ENCODE measurements at places on chromosomes 11 and 22. TPM values are rescaled to one million over a fixed set of nuclear protein-coding genes. Genes with fewer than 3 reads are reported as not detected.
A peak's percentile ranks its signal among the peaks of the same experiment; 100 is the strongest.

GRCh38 chr11:68093565-68093964 lies 27.6 kb downstream of the CHKA start:
- no peak for DNase-seq

- no peak for DNase-seq
Measured at GRCh38 chr22:48696371-48696770, 1131.3 kb downstream of the BRD1 start.

- no peak for DNase-seq
Measured at GRCh38 chr11:3796346-3796745, 1.0 kb downstream of the NUP98 start.

DNA sequence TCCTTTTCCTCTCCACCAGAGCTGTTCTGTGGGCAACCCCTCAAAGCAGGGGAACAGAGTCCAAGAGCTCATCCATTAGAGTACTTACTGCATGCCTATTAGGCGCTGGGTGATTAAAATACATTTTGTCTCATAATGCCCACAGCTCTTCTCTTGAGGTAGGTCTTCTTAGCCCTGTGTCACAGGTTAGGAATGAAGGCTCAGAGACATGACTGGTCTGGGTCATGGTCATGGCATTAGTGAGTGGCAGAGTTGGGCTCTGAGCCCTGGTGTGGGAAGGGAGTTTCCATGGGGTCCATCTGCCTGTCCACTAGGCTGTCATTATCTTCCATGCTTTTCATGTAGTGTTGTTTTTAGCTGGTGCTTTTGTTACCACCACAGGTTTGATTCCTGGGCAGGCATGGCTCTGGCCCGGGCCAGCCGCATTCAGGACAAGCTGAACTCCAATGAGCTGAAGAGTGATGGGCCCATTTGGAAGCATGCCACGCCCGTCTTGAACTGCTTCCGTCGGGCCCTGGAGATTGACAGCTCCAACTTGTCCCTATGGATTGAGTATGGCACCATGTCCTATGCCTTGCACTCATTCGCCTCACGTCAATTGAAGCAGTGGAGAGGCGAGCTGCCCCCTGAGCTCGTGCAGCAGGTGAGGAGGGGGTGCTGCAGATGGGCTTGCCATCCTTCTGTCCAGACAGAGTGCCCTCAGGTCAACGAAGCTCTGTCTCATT lies 76.1 kb downstream of the CABIN1 start:
- DNase-seq, result no peak

DNA sequence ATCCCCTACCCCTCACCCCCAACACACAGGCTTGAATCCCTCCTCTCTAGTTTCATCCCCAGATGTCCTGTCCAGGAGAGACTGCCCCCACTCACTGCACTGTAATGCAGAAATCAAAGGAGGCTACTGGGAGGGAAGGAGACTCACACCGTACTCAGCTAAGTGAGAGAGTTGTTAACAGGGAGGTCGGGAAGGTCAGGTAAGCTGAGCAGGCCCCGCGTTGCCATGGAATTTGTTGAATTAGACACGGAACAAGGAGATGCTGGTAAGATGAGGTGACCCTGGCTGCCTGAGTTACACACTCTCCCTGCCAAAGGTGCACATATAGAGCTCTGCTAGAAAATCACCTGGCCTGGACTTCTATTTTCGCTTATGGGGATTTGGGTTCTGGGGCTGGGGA lies 197.9 kb downstream of the NXPE2 start:
- no peak for DNase-seq

GRCh38 chr11:119371778-119372182 lies 9.7 kb downstream of the USP2 start:
- no peak for DNase-seq

GRCh38 chr11:61895046-61895717 lies 3.8 kb upstream of the FADS3 start:
- no peak for DNase-seq

DNA sequence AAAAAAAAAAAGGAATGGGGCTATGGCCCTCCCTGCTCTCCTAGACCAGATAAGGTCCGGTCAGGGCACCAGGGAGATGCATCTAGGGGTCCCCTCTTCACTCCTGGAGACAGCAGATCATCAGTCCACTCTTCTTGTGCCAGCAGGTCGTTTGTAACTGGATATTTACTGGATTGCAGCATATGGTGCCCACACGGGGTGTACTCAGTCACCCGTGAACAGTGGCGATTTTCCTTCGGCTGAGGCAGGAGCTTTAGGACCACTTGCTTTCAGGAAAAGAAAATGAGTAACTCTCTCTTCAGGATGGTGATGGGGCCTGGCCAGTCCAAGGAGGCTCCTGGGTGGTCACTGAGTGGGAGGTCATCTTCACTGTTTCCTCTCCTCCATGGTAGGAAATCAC lies 38.3 kb upstream of the RAB1B start:
- no peak for DNase-seq

DNA sequence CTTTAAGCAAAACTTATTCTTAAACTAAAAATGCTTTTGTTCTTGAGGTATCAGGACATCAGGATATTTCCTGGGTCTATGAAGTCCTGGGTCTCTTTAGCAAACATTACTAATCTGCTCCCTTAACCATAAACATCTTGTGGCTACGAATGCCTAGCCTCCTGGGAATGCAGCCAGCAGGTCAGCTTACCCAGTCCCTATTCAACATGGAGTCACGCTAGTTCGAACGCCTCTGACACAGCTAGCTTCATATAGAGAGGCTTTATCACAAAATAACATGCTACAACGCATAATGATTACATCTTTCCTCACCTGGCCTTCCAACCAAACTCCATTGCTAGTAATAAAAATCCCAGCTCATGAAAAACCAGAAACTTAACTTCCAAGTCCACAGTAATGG lies 17.5 kb upstream of the FIBIN start:
- peak; percentile 72 for DNase-seq

- no peak for DNase-seq
Measured at GRCh38 chr11:14852571-14853177, 39.4 kb downstream of the CYP2R1 start.

DNA sequence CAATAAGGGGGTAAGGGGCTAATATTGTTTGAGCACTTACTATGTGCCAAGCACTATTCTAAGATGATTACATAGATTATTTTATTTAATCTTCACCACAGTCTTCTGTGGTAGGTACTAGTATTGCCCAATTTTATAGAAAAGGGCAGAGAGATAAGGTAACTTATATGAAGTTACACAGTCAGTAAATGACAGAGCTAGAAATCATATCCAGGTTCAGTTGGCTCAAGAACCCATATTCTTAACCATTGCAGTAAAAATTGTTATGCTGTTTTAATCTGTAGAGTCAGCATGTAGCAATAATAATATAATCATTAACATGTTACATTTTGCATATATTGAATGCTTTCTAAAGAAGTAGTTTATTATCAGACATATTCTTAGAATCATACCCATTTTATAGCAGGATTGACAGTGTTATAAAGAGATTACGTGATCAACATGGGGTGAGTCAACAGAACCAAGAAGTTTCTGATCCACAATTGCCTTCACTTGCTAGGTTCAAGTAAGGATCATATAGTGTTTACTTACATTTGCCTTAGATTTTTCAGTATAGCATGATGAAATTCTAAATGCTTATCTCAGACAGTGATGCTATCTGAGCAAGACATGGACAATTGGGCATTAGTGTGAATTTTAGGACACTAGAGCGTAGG lies 46.4 kb downstream of the CSTPP1 start:
- no peak for DNase-seq

GRCh38 chr11:12270215-12270797 lies 107.1 kb upstream of the PARVA start:
- DNase-seq, result no peak

- DNase-seq, result no peak
Measured at GRCh38 chr22:39685336-39686177, 115.0 kb downstream of the CACNA1I start.

DNA sequence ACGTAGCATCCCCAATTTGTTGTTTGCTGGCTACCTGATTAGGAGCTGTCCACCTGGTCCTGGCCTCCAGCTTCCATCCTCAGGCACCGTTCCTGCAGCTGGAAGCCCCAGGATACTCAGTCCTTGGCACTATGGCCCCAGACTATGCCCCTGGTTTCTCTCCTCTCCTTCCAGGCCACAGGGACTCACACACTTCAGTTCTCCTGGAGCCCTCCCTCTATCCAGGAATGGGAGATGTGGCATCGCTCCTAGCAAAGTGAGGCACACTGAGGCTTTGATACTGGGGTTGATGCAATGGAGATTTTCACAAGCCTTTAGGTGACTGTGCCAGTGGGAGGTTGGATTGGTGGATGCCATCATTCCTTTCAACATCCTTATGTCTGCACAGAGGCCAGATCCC lies 142.8 kb upstream of the B3GAT1 start:
- no peak for DNase-seq

- DNase-seq, result no peak
Measured at GRCh38 chr11:95076416-95076815, 9.7 kb downstream of the SRSF8 start.

GRCh38 chr11:8913961-8914660 lies 3.1 kb downstream of the AKIP1 start:
- DNase-seq, result no peak

GRCh38 chr11:125916683-125917347 lies 12.5 kb downstream of the DDX25 start:
- no peak for DNase-seq

DNA sequence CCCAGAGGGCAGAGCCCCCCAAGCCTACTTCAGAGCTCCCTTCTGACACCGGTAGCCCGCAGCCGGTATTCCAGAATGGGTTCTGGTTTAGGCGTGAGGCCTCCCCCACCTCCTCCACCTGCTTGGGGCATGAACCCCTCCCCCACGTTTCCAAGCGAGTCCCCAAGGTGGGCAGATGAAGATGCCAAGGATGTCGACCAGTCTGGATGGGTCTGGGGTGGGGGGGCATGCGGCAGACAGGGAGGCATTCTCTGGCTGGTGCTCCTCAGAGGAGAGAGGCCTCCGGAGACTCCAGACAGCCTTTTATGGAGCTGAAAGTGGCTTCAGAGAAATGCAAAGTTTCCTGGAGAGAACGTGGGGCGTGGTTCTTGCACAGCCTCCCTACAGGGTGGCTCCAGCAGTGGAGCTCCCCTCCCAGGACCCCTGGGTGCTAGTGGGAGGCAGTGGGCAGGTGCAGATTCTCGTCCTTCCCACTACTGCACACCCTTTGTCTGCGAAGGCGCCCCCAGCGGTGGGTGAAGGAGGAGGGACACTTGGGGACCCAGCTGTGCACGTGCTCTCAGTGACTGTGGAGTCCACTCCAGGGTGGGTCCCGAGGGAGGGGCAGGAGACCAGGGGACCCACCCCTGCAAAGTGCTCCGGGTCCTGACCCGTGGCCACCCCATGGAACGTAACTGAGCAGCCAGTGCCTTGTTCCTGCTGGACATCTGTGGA lies 4.2 kb downstream of the CCND1 start:
- no peak for DNase-seq

DNA sequence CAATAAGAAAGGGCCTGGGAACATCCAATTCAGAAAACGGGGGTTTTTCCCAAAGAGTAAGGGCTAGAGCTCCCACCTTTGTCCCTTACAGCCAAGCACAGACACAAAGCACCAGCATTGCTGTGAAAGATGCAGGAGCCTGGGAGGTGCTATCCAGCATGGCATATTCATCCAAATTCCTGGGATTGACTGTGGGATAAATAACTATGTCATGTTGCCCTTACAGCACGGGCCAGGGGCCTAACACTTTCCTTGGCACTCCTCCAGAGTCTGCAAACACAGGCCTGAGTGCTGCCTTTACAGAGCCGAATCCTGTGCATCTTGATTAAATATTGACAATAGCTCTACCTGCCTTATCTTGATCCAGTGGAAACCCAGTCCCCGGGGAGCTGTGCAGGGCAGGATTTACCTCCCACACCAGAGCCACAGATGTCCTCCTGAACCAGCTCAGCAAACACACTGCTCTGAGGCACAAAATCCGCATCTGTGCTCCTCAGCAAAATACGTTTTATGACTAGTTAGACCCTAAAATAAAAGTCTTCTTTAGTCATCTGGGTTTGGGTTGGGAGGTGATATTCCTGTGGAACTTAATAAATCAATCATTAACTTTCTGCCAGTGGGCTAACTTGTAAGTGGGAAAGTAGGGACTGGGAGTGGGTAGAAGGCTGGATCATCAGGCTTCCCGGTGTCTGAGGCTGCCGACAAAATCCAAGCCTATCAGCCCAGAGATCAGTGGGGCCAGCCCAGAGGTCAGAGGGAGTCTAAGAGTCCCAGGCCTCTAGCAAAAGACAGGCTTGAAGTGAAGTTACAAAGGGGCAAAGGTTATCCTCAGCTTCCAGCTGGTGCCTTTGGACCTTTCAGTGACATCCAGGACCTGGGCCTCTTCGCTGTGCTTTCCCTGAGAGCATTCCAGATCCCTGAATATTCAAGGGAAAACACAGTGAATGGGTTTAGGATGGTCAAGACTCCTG lies 36.5 kb downstream of the POU2AF3 start:
- no peak for DNase-seq

- DNase-seq, result no peak
Measured at GRCh38 chr11:69000831-69001242, 12.2 kb downstream of the MRGPRF start.

- peak; percentile 72 for DNase-seq
Measured at GRCh38 chr11:63573881-63574855, 11.0 kb upstream of the PLAAT2 start.

- no peak for DNase-seq
Measured at GRCh38 chr22:46356496-46357480, 21.3 kb downstream of the TRMU start.

DNA sequence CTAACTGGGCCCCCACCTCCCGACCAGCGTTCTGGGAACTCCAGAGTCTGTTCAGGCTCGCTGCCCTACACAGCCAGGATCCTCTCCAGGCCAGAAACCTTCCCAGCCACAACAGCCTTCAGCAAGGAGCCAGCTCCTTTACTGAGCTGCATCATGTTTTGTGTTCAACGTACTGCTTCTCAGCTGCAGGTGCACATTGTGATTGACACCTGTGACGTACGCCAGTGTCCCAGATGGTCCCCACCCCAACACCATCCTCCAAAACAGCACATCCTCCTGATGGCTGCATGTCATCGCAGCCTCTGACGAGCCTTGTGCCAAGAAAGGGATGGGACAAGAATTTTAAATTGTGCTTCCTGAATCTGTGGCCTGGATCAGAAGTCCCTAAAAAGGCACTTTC lies 117.5 kb downstream of the SPATA19 start:
- DNase-seq, result no peak

DNA sequence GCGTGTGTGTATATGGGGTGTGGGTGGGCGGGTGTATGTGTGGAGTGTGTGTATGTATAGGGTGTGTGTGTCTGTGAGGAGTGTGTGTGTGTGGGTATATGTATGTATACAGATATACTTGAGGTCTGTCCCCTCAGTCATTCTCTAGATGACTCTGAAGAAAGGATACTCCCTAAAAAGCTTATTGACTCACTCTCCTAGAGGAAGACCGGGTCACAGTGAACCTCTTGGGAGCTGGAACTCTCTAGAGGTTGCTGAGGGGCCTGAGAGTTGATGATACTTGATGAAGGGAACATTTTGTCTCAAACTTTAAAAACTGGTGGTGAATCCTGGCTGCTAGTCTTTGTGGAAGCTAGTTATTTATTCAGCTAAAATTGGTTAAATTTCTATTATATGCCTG lies 15.1 kb downstream of the STX3 start:
- no peak for DNase-seq

- no peak for DNase-seq
Measured at GRCh38 chr22:43200031-43200430, 13.1 kb upstream of the TTLL12 start.

CD6 gene
- not detected for polyA plus RNA-seq

CENATAC gene
- polyA plus RNA-seq, result 11.4 TPM

TMEM45B gene
- not detected for polyA plus RNA-seq

TRIM5 gene
- polyA plus RNA-seq, result 46.3 TPM

TRIM51 gene
- not detected for polyA plus RNA-seq

POU2AF3 gene
- polyA plus RNA-seq, result not detected

SLC22A8 gene
- not detected for polyA plus RNA-seq

PRR33 gene
- not detected for polyA plus RNA-seq

BDNF gene
- 72.0 TPM for polyA plus RNA-seq

CARD16 gene
- polyA plus RNA-seq, result 105 TPM

KRTAP5-2 gene
- not detected for polyA plus RNA-seq

MGAT3 gene
- polyA plus RNA-seq, result 0.15 TPM

CRY2 gene
- polyA plus RNA-seq, result 11.7 TPM
